ENCODE measurements at places on chromosomes 1 and 21.

- DNase-seq: no peak
Measured at GRCh38 chr1:190376044-190376443, 101.6 kb downstream of the BRINP3 start.

DNA sequence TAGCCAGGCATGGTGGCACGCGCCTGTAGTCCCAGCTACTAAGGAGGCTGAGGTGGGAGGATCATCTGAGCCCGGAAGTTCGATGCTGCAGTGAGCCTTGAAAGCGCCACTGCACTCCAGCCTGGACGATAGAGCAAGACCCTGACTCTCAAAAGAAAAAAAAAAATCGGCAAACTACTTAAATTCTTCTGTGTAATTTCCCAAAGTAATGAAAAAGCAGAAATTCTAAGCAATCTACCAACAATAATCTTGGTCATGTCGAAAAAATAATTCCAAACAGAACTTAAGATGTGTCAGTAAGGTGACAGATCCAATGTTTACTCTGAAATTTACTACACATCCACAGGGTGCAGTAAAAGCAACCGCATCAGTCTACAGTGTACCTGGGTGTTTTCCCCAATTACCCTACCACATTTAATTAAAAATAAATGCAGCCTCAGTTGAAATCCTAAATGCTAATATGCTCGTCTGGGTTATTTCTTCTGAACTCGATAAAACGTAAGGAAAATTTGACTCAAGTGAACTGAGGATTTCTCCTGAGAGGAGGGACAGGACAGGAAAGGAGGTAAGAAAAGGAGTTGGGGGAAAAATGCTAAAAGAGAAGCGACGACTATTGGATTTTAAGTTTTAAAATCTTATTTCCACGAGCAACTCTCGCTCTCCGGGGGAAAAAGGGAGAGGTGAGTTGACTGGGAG lies 801 bp downstream of the EPRS1 start:
- DNase-seq: no peak

DNA sequence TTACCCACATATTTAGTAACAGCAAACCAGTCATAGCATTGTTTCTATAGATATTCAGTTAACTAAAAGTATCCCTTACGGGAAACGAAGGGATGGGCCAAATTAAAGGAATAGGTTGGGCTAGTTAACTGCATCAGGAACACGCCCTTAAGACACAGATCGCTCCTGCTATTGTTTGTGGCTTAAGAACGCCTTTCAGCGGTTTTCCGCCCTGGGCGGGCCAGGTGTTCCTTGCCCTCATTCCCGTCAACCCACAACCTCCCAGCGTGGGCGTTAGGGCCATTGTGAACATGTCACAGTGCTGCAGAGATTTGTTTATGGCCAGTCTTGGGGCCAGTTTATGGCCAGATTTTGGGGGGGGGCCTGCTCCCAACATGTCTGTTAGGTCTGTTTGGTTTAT lies 14.7 kb downstream of the TNFRSF18 start:
- DNase-seq: no peak

DNA sequence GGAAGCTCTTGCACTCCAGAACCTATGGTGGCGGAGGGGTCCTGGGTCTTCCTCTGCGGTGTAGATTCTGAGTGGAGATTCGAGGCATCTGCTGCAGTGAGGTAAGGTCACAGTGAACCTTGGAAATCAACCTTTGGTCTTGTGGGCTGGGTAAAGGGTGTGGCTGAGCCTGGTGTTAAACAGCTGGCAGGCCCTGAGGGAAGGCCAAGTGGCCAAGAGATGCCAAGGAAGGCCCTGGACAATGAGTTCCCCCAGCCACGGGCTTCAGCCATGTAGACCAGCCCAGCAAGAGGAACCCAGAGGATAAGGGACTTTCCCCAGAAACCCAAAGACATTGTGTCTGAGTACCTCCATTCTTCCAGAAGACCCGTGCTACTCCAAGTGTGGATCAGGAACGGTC lies 137.2 kb upstream of the ETS2 start:
- no peak for DNase-seq

GRCh38 chr1:149927056-149927562 lies 494 bp downstream of the SF3B4 start:
- DNase-seq: no peak

DNA sequence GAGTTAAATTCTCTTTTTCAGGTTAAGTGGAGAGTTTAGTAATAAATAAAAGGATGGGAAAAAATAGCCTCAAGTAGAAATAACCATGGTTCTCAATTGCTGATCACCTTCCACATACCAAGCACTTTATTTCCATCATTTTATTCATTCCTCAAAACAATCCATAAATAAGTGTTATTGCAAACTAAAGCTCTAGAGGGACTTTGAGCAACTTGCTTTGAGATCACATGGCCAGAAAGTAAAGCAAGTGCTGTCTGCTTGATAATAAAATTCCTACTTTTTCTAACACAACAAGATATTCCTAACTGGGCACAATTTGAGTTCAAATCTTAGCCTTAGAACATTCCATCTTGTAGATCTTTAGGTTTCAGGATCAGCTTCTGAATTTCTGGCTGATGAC lies 97.1 kb upstream of the C1orf87 start:
- DNase-seq: no peak

- DNase-seq: no peak
Measured at GRCh38 chr21:18249672-18250071, 5.0 kb downstream of the CHODL start.

DNA sequence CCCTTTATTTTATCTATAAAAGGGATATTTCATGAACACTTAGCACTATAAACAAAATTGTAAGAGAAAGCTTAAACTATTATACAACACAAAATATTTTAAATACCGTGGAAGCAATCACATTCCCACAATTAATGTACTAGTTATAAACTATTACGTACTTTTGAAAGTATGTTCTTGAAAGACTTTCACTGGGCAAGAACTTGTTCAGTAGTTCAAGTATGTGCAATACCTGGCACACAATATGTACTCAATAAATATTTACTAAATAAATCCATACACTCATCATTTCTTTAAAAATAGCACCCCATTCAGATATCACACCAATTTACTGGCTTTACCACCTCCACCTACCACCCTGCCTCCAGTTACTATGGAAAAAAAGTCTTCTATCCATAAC lies 12.6 kb upstream of the FMO2 start:
- DNase-seq: no peak

DNA sequence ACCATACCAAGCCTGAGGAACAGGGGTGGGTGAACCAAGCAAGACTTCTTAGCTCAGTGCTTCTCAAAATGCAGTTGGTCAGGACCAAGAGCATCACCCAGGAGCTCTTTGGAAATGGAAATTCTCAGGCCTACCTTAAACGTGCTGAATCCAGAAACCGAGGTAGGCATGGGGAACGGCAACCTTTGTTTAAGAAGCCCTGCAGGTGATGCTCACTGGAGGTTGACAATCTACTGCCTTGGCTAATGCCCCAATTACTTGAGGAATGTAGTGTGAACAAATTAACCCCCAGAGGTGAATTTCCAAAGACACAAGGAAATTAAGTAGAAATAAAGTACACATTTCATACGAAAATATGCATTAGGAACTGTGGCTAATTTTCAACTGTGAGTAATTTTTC lies 5.3 kb downstream of the PTPN14 start:
- no peak for DNase-seq

DNA sequence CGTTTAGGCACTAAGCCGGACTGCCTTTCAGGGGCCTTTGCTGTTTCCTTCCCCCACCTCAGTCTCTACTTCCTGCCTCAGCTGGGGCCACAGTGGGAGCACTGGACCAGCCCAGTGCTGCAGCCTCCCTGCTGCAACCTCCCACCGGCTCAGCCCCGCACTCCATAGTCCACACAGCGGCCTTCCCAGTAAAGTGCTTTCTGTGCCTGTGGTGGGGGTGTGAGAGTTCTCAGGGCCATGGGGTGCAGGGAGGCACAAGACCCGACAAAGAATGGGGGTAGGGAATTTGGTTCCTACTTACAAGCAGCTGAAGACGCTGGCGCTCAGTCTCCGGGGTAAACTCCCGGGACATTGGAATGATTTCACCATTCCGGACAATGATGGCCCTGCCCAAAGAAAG lies 3.5 kb downstream of the PPM1J start:
- DNase-seq: no peak

GRCh38 chr1:203592730-203593129 lies 33.9 kb upstream of the ATP2B4 start:
- no peak for DNase-seq

DNA sequence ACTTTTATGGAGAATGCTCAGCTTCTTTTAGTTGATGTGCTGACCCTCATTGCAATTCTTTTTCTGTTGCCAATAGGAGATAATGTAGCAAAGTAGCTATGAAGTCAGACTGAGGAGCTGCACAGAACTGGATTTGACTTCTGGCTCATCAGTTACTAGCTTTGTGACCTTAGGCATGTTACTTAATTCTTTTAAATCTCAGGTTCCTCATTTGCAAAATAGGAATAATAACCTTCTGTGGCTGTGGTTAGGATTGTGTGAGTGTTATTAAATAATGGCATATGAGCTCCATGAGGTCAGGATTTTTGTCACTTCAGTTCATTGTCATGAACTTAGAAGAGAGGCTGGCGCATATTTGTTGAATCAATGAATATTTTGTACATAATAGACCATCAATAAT lies 237.6 kb upstream of the SGIP1 start:
- no peak for DNase-seq

DNA sequence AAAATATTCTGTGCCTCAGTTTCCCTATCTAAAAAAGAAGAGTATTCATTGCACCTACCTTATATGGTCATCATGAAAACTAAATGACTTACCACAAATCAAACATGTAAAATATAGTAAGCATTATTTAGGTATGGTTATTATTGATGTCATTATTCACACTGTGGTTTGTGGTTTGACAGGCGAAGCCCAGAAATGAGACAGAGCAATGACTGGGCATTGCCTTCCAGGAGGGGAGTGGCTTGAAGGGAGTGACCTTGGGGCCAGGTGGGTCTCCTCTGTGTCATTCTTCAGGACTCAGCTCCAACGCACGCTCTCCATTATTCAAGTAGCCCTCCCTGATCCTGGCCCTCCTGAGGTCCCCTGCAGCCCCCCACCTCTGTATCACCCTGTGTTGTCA lies 133.7 kb downstream of the DMRTA2 start:
- DNase-seq: no peak

DNA sequence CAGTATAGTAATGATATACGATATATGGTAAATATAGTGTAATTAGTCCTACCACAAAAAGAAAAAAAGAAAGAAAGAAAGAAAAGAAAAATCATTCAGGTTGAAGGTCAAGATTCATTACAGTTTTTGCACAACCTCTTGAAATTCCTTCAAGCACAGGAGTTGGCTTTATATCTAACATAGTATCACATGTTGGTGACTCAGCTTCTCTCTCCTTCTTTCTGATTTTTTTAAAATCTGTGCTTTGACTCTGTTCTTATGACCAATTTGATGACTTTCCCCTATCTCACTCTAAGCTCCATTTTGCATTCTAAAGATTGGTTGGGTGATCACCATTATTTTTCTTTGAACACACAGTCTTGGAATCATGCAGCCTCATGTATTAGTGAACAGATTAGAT lies 148.2 kb upstream of the COL11A1 start:
- no peak for DNase-seq

DNA sequence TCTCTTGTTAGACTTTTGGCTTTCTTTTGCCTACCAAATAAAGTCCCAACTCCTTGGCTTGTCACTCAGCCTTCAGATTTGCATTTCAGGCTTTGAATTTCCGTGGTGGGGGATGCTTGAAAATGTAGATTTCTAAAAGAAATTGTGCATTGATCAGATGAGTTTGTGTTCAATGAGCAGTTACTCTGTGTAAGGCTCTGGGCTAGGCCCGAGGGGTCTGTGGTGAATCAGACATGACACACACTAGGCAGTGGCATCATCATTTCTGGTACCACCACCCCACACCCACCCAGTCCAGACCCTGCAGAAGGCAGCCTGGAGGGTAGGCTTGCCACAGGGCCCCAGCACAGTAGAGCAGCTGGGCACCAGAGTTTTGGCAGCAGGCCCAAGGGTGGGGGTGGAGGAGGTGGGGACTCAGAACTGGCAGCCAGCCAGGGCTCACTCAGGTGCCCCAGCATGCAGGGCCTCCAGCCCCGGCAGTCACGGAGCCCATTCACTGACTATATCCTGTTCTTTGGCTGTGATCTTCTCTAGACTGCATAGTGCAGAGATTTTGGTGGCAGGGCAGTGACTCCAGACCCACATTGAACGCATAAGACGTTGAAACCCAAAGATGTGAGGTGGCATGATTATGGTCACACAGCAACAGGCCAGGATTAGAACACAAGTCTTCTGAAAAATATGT lies 97.2 kb upstream of the ARTN start:
- DNase-seq: no peak

DNA sequence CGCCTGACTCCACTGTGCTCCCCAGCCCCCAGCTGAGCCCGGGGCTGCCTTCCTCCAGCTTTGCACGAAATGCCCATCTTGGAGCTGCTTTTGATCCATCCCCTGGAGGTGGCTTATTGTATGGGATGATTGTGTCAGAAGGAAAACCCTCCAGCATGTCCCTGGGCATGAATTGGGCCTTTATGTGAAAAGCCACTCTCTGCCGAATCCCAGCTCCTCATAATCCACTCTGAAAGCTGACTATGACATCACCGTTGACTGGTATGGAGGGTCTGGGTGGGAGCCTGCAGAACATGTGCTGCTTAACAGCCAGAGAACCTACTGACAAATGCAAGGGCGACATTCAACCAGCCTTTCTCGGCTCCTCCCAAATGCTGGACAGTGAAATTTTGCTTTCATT lies 74.6 kb downstream of the NENF start:
- DNase-seq: no peak

DNA sequence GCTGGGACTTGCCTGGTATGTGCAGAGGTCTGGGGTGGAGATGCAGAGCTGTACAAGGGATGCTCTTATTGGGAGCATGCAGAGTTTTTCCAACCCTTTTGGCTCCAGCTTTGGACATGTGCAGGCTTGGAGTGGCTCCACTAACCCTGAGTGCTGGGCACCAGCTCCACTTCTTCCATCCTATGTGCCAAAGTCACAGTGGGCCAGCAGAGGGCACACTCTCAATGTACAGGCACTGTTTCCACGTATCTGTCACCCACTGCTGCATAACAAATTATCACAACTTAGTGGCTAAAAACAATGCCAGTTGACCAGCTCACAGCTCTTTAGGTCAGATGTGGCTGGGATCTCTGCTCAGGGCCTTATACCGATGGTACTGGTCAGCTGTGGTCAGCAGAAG lies 631.8 kb downstream of the AJAP1 start:
- no peak for DNase-seq

- DNase-seq: no peak
Measured at GRCh38 chr1:12056331-12056841, 6.7 kb upstream of the TNFRSF8 start.

- DNase-seq: no peak
Measured at GRCh38 chr1:38941527-38942019, at the start of gene RHBDL2. TSS of gene RHBDL2 (minus strand) at chr1:38941830. CDS start at chr1:38919212, 22,618 bp downstream.

DNA sequence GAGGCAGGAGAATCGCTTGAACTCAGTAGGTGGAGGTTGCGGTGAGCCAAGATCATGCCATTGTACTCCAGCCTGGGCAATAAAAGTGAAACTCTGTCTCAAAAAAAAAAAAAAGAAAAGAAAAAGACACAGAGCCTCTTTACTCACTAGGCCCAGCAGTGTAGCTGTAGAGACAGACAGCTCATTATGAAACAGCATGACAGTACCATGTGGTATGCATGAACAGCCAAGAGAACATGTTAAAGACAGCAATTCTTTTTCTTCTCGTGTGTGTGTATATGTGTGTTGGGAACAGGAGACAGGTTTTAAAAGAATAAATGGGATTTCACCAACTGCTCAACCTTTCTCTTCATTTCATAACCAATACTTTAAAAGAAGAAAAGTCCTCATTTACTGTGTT lies 118.8 kb downstream of the PIK3R3 start:
- DNase-seq: no peak

All from iPS DF 19.7 (cell line).